B cell (primary cell): ENCODE measurements at places on chromosomes 12 and 14.
A peak's percentile ranks its signal among the peaks of the same experiment; 100 is the strongest.

- DNase-seq: peak; percentile 63
Observed at GRCh38 chr14:50531595-50532501, 521 bp downstream of the MAP4K5 start.

DNA sequence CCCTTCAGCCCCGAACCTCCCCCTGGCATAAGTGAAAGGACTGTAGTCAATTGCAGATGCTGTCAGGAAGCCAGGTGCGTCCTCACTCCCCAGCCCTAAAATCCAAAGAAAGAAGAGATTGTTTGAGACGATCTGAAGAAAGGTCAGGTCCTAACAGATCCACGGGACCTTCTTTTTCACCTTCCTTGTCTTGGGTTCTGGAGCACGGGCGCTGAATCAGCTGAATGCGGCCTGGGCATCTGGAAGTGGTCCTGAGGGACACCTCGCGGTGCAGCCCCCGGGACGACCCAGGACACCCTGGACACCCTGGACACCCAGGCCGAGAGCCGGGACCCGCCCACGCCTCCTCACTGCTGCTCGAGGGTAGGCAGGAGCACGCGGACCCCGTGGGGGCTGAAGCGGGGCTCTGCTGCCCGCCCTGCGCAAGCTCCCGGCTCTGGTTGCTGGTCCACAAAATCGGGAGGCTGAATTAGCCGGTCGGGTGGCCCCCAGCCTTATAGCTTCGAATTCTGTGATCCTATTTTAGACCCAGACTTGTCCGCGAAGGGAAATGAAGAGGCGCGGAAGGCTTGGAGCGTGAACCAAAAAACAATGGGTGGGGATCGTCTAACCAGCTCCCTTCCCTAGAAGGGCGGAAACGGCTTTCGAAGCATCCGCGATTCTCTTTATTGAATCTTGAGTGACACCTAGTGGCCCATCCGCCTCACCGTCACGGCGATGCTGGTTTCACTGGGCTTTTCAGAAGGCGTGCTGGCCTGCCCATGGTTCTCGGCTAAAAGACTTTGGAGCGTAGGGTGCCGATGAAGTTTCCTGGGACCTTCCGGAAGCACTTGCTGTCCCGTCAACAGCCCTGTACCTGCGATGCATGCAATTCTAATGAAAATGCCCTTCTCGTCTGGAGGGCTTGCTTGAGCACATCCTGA lies 46.4 kb upstream of the PLXNC1 start:
- DNase-seq: peak; percentile 90

GRCh38 chr14:37816135-37816534 lies 220.7 kb downstream of the TTC6 start:
- no peak for DNase-seq

DNA sequence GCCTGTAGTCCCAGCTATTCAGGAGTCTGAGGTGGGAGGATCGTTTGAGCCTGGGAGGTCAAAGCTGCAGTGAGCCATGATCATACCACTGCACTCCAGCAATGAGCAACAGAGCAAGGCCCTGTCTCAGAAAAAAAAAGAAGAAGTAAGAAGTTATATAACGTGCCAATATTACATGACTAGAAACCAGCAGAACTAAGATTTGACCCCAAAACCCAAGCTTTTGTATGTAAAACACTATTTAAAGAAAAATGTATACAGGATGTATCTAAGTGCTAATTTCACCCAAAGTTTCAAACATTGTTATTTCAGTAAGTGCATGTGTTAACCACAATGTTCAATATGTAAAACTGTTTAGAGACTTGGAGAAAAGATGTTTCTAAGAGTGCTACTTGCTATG lies 94.7 kb downstream of the SLC5A8 start:
- DNase-seq: no peak

DNA sequence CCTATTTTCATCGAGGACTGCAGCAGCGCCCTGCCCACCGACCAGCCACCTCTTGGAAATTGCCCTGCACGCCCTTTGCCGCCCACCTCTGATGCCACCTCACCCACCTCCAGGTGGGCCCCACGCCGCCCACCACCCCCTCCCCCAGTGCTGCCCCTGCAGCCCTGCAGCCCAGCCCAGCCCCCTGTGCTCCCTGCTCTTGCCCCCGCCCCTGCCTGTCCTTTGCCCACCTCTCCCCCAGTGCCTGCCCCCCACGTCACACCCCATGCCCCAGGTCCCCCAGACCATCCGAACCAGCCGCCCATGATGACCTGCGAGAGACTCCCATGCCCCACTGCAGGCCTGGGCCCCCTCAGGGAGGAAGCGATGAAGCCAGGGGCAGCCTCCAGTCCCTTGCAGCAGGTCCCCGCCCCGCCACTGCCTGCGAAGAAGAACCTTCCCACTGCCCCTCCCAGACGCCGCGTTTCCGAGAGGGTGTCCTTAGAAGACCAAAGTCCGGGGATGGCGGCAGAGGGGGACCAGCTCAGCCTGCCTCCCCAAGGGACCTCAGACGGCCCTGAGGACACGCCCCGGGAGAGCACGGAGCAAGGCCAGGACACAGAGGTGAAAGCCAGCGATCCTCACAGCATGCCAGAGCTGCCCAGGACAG lies 96.5 kb downstream of the LGMN start:
- peak; percentile 57 for DNase-seq

- peak; percentile 72 for DNase-seq
Observed at GRCh38 chr14:73295198-73295796, 58.0 kb downstream of the PAPLN start.

- no peak for DNase-seq
Observed at GRCh38 chr14:93944348-93945069, 17.4 kb downstream of the FAM181A start.
